ENCODE measurements at places on chromosomes 1 and 21. TPM values are rescaled to one million over a fixed set of nuclear protein-coding genes. Genes with fewer than 3 reads are reported as not detected.

The LDLRAD2 gene
- total RNA-seq = not detected

The KRTAP21-3 gene
- not detected for total RNA-seq

The TMPRSS3 gene
- 2.0 TPM for total RNA-seq

The ZNF648 gene
- not detected for total RNA-seq

- DNase-seq = no peak
These were observed 92.3 kb downstream of the CTH start for GRCh38 chr1:70503358-70503757.

- DNase-seq = no peak
These were observed 212.3 kb upstream of the DPYD start for GRCh38 chr1:98133131-98133530.

DNA sequence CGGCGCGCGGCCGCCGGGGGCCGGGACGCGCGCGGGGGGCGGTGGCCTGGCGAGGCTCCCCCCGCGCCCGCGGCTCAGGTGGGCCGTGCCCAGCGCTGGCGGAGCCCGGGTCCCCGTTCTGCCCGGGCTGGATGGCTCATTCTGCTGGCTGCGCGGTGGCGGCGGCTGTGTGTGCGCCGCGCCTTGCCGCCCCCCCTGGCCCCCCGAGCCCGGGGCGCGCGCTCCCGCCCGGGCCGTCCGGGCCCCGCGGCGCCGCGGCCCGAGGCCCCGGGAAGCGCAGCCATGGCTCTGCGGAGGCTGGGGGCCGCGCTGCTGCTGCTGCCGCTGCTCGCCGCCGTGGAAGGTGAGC is at the start of gene EPHB2:
EPHB2 (plus strand) TSS at position 139 of the 349 bp plus-strand sequence; CDS start at position 283, 144 bp downstream.
- DNase-seq = no peak

DNA sequence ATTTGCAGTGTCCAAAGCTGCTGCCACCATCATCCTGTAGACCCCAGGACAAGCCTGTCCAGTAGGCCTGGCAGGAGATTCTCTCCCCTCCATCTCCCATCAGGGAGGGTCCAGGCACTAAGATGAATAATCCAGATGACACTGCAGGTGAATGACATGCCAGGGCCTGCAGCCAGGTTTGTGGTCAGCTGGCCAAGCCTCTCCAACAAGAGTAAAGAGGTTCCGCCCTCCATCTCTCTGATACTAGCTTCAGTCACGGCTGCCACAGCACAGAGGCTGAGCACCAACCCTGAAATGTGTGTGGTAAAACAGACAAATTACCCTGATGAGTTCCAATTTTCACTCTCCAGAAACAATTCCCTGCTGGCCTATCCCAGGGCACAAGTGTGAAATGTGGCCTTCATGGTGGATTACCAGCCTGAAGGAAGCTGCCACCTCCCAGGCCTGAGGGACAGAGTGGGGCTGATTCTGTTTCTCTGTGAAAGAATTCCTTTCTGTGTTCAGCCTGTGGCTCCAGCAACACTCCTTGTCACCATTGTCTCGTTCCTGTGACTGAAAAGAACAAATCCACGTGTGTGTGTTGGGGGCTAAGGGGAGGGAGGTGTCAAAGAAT is 19.9 kb upstream of the LHX4 start:
- no peak for DNase-seq

- DNase-seq = no peak
These were observed 110.1 kb upstream of the VAV3 start for GRCh38 chr1:108075055-108075454.
